Activated naive CD8-positive, alpha-beta T cell treated with anti-CD3 and anti-CD28 coated beads for 36 hours (primary cell): ENCODE measurements at places on chromosomes 3 and 15.

GRCh38 chr3:185677146-185677829, 91.2 kb downstream of the SENP2 start:
- no peak for DNase-seq

- no peak for DNase-seq
These were observed 88.4 kb upstream of the RAP2B start for GRCh38 chr3:153073636-153074035.

- peak; percentile 1 for DNase-seq
These were observed 87.8 kb downstream of the C3orf85 start for GRCh38 chr3:109224333-109224732.

- DNase-seq, result peak; percentile 79
These were observed 35.6 kb downstream of the SMAD3 start for GRCh38 chr15:67100801-67101581.

DNA sequence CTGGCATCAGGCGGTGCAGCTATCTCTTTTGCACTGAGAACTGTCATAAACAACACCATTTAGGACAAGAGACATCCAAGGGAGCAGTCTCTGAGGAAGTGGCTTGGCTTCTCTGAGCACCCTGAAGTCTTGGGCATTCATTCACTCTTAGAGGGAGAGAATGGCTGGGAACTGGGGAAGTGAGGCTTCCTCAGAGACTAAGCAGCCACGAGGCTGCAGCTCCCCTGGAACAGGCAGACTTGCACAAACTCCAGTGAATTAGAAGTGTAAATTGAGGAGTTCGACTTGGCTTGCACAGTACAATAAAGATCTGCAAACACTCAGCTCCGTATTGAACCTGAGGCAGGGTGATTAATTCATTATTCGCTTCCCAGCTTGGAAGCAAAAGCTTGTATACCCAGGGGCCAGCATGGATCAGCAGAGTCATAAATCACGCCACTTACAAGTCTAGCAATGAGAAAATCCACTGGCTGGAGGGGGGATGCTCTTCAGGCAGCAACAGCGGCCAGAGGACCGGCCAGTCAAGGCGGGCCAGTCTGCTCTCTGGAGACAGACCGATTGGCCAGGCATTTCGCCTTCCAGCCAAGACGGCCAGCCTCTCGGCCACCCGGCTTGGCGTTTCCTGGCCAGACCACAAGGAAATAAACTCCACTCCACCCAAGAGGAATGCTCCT, 118.8 kb upstream of the ADPGK start:
- no peak for DNase-seq

- DNase-seq, result no peak
These were observed 1.2 kb downstream of the CRABP1 start for GRCh38 chr15:78341057-78341987.

DNA sequence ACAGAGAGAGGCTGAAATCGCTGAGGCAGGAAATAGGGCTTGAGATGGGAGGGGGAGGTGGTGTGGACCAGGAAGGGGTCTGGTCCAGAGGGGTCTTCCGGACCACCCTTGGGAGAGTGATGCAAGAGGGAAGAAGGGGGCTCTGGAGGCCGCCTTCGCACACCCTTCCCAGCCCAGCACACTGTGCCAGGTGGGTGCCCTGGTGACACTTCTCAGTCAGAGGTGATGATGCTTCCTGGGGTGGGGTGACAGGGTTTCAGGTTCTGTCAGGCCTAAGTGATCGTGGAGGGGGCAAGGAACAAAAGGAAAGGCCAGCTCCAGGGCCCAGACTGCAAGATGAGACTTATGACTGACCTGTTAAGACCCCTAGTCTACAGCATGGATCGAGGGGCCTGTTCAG, 12.7 kb downstream of the SEMA3G start:
- DNase-seq, result no peak

- no peak for DNase-seq
These were observed 46.8 kb downstream of the DNAJC13 start for GRCh38 chr3:132464066-132464465.

DNA sequence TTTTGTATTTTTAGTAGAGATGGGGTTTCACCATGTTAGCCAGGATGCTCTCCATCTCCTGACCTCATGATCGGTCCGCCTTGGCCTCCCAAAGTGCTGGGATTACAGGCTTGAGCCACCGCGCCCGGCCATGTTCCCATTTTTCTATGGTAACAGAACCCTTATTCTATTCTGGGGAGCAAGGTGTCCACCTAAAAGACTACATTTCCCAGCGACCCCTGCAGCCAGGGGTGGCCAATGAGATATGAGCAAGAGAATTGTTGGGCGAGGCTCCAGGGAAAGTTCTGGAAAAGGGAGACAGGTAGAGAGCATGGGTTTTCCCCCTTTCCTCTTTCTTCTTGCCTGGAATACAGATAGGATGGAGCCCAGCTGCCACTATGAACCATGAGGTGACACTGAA, 96.9 kb downstream of the LINGO1 start:
- DNase-seq, result no peak

- no peak for DNase-seq
These were observed 4.2 kb downstream of the SORD start for GRCh38 chr15:45027220-45027619.

DNA sequence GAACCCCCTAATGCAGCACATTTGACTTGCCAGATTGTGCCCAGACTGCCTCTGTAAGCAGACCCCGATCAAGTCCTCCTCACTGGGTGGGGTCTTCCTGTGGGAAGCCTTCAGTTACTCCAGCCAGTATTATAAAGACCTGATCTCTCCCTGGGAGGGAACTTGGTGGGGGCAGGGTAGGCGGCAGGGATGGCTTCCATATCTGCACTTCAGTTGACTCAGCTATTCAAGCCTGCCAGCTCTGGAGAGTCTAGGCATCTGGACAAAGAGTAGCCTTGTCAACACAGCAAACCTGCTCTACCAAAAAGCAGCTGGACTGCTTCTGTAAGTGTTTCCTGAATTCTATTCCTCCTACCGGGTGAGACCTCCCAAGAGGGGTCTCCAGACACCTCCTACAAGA, 21.0 kb upstream of the SLC25A38 start:
- no peak for DNase-seq

GRCh38 chr15:60421544-60421943, 23.8 kb upstream of the ANXA2 start:
- no peak for DNase-seq

DNA sequence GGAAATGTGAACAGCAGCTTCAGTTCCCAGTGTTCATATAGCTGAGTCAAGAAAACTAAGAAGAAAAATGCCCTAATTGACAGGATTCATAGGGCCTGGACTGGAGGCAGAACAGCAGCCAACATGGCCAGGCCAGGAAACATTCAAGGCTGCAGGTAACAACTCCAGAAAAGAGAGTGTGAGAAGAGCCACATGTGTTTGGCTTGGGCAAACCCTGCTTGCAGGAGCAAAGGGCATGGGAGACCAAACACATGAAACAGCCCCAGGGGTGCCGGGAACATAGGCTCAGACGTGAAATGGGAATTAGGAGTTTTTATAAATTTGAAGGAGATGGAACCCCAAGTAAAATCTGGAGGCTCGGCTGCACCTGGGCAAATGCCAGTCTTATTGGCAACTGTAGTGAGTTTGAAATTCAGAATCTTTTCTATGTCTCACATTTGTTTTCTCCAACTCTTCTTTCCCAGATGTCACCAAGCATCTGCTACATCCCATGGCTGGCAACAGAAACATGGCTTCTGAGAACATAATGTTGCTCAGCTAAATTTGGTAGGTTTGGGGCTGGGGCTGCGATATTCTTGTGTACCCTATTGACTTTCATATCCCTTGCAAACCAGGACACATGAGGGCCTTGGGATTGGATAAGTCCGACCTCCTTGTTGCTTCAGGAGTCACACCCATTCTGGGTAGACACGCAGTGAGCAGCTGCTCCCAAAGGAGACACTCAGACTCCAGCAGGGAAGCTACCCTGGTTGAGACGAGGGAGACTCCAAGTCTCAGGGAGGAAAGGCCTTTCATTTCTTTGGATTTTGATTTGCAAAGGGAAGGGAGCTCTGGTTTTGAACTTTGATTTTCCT, 98.9 kb upstream of the CLSTN2 start:
- DNase-seq, result no peak

- no peak for DNase-seq
These were observed 99.2 kb downstream of the AGBL1 start for GRCh38 chr15:86178845-86179244.

DNA sequence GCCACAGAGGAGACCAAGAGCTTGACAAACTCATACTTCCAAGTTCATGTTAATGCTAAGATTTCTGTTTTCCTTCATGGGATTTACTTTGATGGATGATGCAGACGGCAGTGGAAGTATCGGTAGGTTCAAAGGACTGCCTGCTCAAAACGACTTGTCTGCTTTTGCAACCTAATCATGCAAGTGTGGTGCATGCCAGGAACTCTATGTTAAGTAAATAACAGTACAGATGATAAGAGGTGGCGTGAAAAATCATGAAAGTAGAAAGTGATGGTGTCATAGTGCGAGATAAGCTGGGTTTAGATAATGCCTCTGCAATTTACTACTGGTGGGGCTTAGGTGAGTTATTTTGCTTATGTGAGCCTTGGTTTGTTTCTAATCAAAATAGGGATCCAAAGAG, 14.7 kb upstream of the LMCD1 start:
- no peak for DNase-seq

DNA sequence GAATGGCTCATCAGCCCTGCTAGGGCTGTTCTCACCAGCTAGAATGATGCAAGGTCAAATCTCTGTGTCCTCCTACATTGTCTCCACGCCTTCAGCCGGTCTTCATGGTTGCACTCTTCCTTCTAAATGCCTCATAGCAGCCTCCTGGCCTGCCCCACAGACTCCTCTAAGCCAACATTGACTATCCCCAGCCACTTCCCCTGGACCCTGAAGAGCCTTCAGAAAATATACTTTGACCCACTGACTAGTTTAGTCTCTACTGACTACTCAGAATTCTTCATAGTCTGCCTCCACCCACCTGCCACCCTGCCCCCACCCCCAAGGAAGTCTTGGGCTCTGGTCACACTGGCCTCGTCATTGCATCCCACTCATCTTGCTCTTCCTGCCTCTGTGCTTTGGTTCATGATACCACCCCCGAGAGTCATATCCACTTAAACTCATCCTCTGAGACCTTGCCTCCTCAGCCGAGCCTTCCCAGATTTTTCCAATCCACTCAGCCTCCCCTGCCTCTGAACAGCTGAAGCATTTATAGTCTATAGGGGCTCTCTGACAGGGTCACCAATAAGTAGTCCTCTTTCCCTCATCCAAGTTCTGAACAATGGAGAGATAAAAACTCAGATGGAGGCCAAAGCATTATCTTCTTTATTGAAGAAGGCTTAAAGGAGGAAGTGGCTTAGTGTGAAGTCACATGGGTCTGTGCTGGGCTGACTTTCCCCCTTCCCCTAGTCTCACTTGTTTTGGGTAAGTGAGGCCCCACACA, 9.5 kb upstream of the DOCK3 start:
- DNase-seq, result no peak

- DNase-seq, result no peak
These were observed 7.5 kb downstream of the CSNK1G1 start for GRCh38 chr15:64348455-64348854.

DNA sequence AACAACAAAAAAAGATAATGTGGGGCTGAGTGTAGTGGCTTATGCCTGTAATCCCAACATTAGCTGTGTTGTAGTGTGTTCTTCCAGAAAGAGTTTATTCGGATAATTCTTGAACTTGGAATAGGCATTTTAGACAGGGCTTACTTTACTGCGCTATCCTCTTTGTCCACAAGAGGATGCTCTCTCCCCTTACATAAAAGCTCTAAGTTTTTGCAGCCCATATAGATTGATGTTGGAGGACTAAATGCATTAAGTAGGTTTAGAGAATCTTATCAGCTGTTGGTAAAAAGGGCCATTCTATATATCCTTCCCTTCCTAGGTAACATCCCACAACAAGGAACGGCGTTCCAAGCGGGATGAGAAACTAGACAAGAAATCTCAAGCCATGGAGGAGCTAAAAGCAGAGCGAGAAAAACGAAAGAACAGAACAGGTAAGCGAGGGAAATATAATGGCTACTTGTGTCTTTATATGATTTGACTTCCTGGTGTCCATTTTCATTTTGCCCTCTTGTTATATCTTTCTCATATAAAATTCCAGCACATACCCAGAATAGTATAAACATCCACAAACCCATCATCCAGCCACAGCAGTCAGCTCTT, 27.8 kb upstream of the ITPKA start:
- DNase-seq, result no peak

DNA sequence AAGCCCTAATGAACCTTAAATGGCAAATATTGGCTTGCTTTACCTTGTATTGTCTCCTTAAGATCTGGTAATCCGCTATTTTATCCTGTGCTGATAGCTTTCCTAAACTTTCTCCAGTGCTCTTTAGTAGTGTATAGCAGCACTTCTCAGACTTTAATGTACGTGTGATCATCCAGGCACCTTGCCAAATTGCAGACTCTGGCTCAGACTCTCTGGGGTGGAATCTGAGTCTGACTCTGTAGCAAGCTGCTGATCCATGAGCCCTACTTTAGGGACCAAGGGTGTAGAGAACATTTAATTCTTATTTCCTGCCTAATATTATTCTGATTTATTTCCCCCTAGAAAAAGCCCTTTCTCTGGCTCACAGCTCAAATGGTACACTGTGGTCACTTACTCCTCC, 518.8 kb upstream of the ZNF385D start:
- DNase-seq, result no peak

- no peak for DNase-seq
These were observed 1.7 kb downstream of the LRRC2 start for GRCh38 chr3:46564190-46565021.
